ENCODE measurements at places on chromosomes 3 and 15.

- no peak for DNase-seq
Measured at GRCh38 chr15:79524531-79524930, 92.4 kb downstream of the MINAR1 start.

DNA sequence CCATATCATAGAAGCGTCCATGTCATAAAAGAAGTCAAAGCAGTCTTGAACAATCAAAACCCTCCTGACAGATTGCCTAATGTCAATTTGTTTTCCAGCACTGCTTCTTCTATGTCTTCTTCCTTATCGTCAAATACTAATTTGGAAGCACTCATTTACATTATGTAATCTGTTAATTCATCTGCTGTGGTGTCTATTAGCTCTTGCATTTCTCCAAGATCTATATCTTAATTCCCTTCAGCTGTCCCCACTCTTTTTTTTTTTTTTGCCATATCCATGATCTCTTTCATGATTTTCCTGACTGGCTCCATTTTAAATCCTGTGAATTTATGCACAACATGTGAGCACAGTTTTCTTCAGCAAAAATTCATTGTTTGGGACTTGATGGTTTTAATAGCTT lies 560.5 kb upstream of the ARPP21 start:
- DNase-seq = no peak

GRCh38 chr3:157868946-157869345 lies 237.3 kb downstream of the SHOX2 start:
- DNase-seq = no peak

DNA sequence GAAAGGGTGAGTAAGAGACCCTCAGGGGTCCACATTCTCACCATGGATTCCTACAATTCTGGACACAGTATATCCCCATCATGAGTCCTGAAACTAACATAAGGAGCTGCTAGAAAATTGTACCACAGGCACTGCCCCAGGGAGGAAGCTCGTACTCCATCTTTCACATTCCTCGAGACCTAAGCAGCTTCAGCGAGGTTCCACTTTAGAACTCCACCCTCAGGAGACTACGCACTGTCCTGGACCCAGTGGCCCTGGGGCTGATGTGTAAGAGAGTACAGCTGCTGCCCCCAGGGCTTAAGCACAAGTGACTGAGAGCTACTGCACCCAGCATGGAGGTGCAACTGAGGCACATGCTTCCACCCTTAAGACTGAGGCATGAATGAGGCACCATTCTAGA lies 352.5 kb downstream of the ZNF385D start:
- DNase-seq = no peak

GRCh38 chr3:145963111-145963510 lies 197.9 kb downstream of the PLOD2 start:
- no peak for DNase-seq

- DNase-seq = peak; percentile 9
Measured at GRCh38 chr3:40580494-40581091, 55.8 kb downstream of the ZNF621 start.
